ENCODE measurements at places on chromosomes 2 and 18.

DNA sequence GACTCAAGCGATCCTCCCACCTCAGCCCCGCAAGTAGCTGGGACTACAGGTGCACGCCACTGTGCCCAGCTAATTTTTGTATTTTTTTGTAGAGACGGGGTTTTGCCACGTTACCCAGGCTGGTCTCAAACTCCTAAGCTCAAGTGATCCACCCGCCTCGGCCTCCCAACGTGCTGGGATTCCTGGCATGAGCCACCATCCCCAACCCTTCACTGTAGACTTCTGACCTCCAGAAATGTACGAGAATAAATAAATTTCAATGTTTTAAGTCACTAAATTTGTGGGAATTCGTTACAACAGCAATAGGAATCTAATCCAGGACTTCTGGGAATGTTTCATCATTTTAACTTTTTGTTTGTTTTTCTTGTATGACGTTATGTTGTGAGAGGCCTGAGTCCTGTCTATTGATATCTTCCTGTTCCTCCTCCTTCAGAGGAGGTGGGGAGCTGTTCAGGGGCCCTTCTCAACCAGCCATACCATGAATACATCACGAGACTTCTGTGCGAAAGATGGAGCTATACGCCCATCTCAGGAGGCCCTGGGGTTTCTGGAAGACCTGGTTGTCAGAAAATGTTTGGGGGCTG is 40.0 kb downstream of the TEX44 start:
- DNase-seq, result no peak

DNA sequence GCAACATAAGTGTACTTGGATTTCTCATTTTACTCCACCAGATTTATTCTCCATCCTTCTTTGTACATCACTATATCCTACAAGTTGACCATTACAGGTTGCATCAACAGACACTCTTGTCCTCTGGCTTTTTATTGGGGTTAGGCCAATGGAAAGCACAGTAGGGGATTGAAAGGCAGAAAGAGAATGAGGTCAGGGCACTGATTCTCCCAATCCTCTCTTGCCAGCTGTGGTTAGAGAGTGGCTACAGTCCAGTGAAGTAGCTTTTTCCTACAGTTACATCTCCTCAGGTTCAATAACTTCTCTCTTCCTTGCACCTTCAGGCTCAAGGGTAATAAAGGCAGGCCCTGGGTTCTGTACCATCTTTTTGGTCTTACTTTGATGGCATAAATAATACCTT is 20.2 kb upstream of the COL5A2 start:
- no peak for DNase-seq

- no peak for DNase-seq
Observed at GRCh38 chr2:121291251-121291580, 6.2 kb upstream of the TFCP2L1 start.

- DNase-seq, result no peak
Observed at GRCh38 chr2:219388907-219389156, 1.1 kb upstream of the DNPEP start.

DNA sequence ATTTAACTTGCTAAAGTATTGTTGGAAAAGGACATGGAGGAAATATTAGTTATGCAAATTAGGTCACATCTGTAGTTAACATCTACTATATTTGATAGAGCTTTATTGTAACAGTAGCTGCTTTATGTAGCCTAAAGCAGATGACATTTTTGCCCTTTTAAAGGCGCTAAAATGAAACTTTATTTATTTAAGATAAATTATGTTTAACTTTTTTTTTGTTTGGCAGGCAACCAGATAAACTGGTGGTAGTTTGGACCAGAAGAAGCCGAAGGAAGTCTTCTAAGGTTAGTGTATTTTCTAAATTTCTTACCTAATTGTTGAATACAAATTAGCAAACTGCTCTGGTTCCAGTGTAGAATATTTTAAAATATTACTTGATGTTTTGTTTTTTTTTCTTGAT is 41.7 kb downstream of the EHBP1 start:
- no peak for DNase-seq

DNA sequence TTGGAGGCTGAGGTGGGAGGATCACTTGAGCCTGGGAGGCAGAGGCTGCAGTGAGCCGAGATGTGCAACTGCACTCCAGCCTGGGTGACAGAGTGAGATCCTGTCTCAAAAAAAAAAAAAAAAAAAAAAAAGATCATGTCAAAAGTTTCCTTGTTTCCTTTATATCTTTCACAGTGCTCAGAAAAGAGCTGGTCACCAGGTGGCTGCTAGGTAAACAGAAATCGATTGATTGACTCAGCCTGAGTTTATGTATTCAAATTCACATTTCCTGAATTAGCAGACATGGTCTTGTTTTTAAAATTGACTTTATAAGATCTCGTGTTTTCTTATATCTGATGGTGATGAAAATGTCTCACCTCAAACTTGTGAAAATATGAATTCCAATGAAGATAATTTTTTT is 261.8 kb upstream of the FANCL start:
- DNase-seq, result no peak

GRCh38 chr2:134148843-134149472 is 104.9 kb upstream of the MGAT5 start:
- no peak for DNase-seq

DNA sequence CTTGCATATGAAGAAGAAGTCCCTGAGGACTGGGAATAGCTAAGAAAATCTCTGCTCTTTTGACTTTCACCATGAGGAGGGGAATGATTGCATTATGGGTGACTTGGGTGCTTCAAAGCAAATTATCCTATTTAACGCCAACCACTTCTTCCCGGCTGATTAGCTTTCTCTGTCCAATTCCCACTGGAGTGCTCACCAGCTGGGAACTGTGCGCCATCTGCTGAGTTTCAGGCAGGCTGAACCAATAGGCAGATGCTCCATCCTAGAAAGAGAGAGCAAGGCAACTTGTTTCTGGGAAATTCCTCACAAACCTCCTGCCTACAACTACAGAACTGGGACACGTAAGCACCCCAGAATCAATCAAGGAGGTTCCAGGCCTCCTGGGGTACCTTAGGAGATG is 49.4 kb downstream of the POLE4 start:
- DNase-seq, result no peak

DNA sequence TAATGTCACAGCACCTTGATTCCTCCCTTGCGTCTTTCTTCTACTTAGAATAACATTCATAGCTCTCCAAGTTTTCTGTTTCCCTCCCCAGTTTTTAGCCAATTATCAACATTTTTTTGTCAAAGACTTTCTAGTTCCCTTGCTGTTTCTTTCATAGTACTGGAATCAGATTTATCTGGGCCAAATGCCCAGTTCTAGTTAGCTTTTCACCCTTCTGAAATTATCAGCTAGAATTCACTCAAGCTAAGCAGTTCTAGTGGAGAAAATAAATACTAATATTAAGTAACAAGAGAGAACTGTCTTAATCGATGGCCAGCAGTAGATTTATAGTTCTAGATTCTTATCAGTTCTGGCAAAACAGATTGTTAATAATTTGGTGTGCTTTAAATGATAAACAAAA is 36.2 kb downstream of the EFEMP1 start:
- DNase-seq, result no peak

Data from stimulated activated CD4-positive, alpha-beta T cell treated with anti-CD3 and anti-CD28 coated beads, Interleukin-15, amount 100 ng/mL, for 1 hour (primary cell).